T-cell (primary cell): ENCODE measurements at places on chromosomes 4 and X.

DNA sequence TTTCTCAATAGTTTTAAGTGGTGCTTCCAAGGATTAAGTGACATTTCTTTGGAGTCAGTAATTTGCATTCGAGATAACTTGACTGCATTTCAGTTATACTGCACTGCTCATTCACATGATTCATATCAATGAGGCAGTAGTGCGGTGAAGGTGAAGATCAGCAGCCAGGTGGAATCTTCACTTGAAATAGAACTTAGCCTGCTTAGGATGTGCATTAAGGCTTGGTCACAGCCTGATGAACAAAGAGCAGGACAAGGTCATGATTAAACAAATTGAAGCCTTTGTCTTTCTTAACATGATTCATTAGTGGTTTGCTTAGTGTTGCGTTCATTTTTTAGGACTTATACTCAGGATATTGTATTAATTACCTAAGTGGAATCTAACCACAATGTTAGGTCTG lies 212.1 kb upstream of the GALNTL6 start:
- no peak for DNase-seq

GRCh38 chr4:70315928-70316327 lies 18.9 kb upstream of the CABS1 start:
- DNase-seq = no peak

DNA sequence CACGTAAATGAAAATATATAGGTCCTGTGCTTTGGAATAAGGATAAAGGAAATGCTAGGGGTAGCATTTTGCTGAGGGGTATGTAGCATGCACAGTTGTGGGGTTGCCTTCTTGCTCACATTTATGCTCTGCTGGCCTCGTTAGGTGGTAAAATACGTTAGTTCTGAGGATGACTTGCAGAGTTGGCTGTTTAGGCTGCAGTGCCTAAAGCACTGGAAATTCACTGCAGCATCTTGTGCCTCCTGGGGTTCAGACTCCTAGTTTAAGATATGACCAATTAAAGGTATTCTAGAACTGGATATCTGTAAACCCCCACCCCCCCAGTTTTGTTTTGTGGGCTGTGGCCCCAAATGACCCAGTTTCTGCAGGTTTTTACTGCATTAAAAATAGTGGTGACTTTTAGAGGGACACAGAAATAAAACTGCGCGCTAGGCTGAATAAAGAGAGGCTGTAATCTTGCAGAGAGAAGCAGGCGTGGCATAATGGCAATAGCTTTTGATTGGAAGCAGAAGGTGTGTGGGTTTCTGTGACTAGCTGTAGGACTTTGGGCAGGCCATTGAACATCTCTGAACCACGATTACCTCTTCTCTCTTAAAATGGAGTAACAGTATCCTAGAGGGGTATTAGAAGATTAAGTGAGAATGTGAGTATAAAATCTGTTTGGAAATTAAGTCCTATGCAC lies 79.3 kb downstream of the REPS2 start:
- DNase-seq = no peak

DNA sequence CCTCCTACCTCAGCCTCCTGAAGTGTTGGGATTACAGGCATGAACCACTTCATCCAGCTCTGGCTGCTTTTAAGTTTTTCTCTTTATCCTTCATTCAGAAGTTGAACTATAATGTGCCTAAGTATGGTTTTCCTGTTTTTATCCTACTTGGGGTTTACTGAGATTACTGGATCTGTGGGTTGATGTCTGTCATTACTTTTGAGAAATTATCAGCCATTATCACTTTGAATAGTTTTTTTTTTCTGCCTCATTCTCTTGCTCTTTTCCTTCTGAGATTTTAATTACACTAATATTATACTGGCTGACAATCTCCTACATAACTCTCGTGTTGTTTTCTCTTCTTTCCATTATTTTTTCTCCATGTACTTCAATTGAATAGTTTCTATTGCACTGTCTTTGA lies 47.6 kb upstream of the MORC4 start:
- DNase-seq = no peak

DNA sequence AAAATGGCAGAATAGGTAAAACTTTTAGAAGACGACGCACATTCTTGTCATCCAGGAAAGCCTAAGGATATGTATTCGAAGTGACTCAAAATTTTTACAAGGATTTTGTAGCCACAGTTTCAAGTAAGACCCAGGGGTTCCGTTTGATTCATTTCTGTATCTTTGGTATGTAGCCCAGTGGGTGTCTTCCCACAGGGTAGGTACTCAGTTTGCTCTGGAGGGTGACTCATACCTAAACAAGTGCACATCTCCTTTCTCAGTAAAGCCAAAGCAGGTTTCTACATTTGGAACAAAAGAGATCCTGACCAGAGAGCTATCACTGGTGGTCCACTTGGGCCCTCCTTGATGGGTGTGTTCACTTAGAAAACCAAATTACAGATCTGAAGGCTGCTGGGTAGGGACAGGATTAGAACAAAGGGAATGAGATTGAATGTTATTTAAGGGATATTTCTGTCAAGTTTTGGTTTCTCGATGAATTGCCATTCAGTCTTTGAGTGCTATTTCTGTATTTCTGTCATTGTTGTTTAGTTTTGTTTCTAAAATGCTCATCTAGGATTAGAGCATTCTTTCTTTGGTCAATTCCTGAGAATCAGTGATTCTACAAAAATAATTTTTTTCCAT lies 56.1 kb downstream of the PLS3 start:
- no peak for DNase-seq

DNA sequence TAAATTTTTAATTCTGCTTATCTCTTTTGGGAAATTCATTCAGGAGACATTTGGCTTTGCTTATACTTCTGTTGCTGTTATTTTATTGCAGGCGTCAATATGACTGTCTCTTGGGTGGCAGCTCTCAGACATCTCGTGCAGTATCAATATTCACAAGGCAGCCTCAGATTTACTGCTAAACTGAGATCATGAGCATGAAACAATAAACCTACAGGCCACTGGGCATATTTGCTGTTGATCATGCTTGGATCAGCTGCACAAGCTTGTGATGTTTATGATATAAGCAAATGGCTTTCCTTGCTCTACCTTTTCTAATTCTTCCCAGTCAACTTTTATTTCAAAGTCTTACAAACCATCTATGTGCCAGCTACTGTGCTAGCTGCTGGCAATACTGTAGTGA lies 39.2 kb downstream of the TSPAN5 start:
- DNase-seq = no peak

DNA sequence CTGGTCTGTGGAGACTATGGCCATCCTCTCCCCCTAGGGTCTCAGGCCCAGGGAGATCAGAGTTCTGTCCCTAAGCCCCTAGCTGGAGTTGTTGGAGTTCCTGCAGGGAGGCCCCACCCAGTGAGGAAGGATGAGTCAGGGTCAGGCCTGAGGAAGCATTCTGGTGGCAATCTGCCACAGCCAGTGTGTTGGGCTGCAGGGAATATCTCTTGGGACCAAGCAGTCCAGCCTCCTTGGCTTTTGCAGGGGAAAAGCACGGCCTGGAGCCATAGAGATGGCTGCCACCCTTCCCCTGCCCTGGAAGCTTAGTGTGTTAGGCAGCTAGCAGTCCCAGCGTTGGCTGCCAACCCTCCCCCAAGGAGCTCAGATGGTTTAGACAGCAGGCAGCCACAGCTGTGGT lies 202.4 kb downstream of the RTL9 start:
- DNase-seq = no peak

GRCh38 chr4:99414401-99414800 lies 20.7 kb downstream of the ADH7 start:
- no peak for DNase-seq

GRCh38 chr4:159305129-159305528 lies 202.2 kb downstream of the RAPGEF2 start:
- DNase-seq = no peak

GRCh38 chr4:19486400-19486799 lies 765.3 kb upstream of the SLIT2 start:
- no peak for DNase-seq

DNA sequence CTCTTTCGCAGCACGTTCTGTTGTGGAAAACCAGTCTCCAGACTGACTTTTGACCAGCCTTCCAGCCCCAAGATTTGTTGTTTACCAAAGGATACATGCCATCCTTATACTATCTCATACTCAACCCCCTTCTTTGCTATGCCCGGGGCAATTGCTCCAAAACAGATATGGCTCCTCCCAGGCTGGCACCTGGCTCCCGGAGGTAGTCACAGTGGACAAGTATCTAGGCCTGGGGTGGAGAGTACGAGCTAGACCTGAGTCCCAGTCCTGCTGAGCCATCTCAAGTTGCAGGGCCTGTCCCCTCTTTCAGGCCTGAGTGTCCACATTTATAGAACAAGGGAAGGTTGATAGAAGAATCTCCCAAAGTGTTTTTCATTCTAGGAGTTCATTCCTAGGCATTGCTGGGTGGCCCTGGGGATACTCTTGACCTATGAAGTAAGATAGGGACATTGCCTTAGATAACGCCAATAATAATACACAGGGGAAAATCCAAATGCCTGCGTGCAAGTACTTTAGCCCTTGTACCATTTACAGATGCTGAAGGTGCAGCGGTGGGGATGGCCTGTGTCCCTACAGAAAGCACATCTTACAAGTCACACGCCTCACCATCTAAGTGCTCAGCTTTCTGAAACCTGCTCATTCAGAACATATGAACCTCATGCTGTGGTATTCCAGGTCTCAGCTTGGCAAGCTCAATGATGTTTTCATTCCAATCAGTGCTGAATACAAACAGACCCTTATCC lies 136.7 kb upstream of the MAMLD1 start:
- DNase-seq = no peak

- no peak for DNase-seq
These were observed 79.2 kb downstream of the PRSS12 start for GRCh38 chr4:118273642-118274041.

DNA sequence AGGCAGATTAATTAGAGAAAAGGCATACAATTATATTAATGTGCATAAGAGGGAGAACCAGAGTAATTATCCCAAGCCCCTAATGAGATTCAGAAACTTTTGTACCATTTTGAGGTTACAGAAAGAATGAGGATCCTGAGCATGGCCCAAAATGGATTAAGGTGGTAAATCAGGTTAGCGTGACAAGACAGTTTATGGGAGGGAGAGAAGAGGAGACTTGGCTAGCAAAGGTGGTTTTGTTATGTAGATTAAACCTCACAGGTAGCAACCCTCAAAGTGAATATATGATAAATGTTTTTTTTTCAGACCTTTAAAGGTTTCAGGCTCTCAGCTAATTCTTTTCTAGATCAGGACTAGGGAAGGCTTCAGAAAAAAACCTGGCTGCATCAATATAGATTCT lies 781.8 kb downstream of the FAM133A start:
- no peak for DNase-seq

- no peak for DNase-seq
These were observed 169.6 kb downstream of the MID1IP1 start for GRCh38 chrX:38970845-38971244.

DNA sequence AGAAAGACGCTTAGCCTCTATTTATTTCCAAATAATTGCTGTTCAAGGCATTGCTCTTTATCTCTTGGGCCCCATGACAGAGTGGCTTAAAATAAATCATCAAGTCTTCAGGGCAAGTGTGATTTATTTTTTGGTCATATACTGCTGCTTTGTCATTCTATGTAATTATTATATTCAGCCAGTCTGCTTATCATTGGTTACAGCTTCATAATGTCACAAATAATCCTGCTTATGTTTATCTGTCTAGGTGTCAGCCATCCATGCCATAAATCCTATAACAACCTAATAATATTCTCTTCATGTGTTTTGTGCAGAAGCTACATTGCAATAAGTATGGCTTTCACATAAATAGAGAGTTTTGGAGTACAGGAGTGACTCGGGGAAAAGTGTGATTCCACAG lies 41.0 kb downstream of the HHIP start:
- DNase-seq = no peak

DNA sequence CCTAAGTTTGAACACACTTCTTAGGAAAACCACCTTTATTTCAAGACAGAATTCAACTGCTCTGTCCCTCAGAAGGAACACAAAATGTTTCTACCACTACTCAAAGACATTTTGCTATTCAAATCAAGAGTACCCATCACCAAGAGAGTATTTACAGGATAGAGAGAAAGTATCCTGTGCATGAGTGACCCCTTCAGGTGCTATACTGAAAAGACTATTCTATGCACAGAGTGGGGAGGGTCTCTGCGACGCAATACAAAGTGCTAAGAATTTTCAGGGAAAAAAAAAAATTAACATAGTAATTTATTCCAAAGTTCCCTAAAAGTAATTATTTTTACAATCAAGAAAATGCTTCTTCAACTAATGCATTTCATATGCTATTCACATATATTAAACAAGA lies 346.4 kb upstream of the FAM241A start:
- DNase-seq = no peak
